ENCODE measurements at places on chromosomes 1 and 21. TPM values are rescaled to one million over a fixed set of nuclear protein-coding genes. Genes with fewer than 3 reads are reported as not detected.

Gene ETV3L
- not detected for total RNA-seq

Gene IL10
- total RNA-seq = not detected

Gene LCE2B
- not detected for total RNA-seq

Gene PPCS
- total RNA-seq = 44.3 TPM

Gene IER5
- total RNA-seq = 17.0 TPM

Measured in cardiac ventricle fibroblast (primary cell).